Activated CD4-positive, alpha-beta T cell treated with anti-CD3 and anti-CD28 coated beads for 36 hours (primary cell): ENCODE measurements at places on chromosomes 2 and 18. TPM values are rescaled to one million over a fixed set of nuclear protein-coding genes. Genes with fewer than 3 reads are reported as not detected.

The HEATR5B gene
- total RNA-seq = 15.2 TPM

The CXCR4 gene
- total RNA-seq = 89.3 TPM

The SLC16A14 gene
- total RNA-seq = 1.2 TPM

The GBX2 gene
- not detected for total RNA-seq

DNA sequence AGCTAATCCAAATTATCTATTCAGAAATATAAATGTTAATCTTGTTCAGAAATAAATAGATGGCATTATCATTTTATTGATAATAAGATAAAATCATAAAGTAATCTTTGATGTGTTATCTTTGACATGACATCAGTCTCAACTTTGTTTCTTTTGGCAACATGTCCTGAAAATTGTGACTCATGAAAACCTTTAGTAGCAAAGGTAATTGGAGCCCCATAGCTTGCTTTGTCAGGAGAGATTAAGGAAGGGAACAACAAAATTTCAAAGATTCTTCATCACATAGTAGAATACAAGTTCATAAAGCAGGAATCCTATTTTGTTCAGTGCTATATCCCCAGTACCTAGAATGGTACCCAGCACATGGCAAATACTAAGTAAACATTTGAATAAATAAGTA, 165.4 kb downstream of the KCNE4 start:
- no peak for DNase-seq

- no peak for DNase-seq
Measured at GRCh38 chr2:129934044-129934822, 45.2 kb upstream of the RAB6C start.

- no peak for DNase-seq
Measured at GRCh38 chr2:170113168-170113894, 64.6 kb upstream of the MYO3B start.

DNA sequence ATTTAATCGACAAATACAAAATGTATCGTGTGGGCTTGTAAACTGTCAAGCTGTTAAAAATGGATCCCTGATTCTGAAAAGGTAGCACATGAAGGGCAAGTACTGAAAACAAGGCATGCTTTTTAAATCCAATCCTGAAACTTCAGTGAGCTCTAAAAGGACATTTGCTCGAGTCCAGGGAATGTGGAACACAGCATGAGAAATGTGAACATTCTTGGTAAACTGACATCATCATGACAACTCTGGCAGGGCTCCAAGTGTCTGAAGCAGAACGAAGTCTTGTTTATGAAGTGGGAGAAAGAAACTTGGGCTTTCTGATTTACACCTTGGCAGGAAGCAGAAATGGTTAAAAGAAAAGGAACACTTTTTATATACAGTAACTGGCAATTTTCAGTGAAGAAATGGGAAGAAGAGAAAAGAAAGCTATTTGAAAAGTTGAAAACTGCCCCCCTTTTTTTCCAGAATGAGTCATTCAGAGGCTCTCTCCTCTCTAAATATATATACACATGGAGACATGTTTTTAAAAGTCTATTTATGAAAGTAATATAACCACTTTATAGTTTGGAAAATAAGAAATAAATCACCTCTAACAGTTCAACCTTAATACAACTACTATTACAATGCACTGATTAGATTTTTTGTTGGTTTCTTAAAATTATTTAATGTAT, 120.8 kb downstream of the GAREM1 start:
- no peak for DNase-seq

- peak; percentile 53 for DNase-seq
Measured at GRCh38 chr2:151289972-151290866, 751 bp upstream of the NMI start.

DNA sequence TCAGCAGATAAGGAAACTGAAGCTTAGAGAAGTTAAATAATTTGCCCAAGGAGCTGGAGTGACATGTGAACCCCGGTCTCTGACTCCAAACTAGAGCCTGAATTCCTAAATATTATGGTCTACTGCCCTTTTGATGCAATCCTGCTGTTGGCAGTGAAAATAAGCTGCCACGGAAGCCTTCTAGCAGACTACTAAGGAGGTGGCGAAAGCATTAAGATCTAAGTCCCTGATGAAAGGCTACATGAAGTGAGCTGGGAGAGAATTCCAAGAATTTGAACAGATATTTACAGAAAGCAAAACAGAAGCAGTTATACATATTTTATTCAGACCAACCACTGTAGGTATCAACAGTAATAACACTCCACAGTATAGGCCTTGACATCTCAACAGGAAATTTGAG, 28.1 kb downstream of the TRMT61B start:
- no peak for DNase-seq

- DNase-seq = no peak
Measured at GRCh38 chr2:12819721-12820120, 103.0 kb downstream of the TRIB2 start.

DNA sequence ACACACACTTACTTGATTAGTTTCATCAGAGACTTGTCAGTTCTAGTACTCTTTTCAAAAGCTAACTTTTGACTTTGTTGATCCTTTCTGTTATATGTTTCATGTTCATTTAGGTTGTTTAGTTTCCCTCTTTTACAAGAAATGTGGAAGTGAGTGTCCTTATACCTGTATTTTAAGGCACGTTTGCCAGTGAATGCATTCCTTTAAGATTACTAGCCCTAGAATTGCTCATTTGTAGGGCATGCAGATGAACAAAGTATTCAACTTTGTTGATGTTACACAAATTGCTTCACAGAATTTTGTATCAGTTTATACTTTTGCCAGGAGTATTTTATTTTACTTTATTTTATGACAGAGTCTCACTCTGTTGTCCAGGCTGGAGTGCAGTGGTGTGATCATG, 6.3 kb downstream of the IL1RL2 start:
- no peak for DNase-seq

GRCh38 chr2:73252238-73253027, 18.3 kb downstream of the CCT7 start:
- DNase-seq = no peak

GRCh38 chr2:10305715-10306114, 3.0 kb downstream of the HPCAL1 start:
- DNase-seq = peak; percentile 78
